ENCODE measurements at places on chromosomes 5 and 9. TPM values are rescaled to one million over a fixed set of nuclear protein-coding genes. Genes with fewer than 3 reads are reported as not detected.

DNA sequence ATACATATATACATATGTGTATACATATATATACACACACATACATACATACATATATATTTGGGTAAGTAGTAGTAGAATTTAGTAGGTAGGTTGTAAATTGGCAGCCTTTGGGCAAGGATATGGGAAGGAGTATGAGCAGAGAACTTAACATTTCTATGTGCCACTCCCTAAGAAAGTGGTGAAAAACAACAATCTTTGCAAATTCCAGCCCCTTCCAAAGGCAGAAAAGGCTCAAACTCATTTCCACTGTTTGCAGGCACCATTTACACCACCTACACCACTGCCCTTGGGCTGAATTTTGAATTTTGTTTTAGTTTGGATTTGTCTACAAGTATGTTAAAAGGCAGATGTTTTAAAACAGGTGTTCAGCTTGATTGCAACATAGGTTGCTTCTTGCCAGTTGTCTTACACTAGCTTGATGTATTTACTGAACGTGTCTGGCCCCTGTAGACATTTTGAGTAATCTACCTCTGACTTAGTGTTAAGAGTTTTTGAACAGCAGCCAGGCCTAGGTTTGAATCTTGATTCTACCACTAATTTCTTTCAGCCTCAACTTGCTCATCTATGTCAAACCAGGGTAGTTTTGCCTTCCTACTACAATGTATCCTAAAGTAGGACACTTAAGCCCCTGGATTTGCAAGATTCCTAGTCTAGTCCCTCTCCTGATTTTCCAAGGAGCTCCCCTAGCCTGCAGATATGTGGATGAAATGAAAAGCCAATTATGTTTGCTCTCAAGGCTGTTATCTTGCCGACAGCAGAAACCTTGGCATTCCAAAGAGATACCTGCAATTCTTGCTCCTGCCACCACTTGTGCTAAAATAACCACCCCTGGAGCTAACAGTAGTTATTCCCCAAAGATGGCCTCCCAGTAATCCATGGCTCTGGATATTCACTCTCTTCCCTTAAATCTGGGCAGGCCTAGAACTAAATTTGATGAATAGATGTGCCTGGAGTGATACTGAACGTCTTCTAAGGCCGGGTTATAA is 156.2 kb upstream of the SLC44A1 start:
- no peaks in the 10 kb centered on the region for H3K4me1 ChIP-seq
- no peak overlapping the region for H3K4me3 ChIP-seq
- no peaks in the 10 kb centered on the region for H3K36me3 ChIP-seq
- no peak overlapping the region for H3K27ac ChIP-seq

DNA sequence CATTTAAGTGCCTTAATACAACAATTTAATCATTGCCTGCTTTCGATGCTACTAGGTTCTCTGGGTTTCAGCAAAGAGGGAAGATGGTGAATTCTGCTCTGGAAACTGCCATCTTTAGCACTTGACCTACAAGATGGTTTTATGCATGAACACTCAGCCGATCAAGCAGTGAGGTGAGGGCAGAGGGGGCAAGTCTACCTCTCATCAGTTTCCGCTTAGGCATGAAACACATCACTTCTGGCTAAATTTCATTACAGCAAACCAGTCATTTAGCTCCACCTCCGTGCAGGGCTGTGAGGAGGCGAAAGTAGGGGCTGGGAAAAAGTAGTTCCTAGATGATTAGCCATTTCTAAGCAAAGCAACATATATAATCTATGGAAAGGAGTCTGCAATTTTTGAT is 1018.0 kb downstream of the CDH18 start:
- DNase-seq, result no peak
- H3K4me1 ChIP-seq, result no peaks in the 10 kb centered on the region
- no peaks in the 10 kb centered on the region for H3K27me3 ChIP-seq
- H3K4me3 ChIP-seq, result no peak overlapping the region

GRCh38 chr9:124205686-124206352 is 51.9 kb upstream of the NEK6 start:
- no peak overlapping the region for H3K4me3 ChIP-seq
- peaks cover 72% of the 10 kb centered on the region for H3K4me1 ChIP-seq
- DNase-seq, result no peak
- peaks cover 2% of the 10 kb centered on the region for H3K36me3 ChIP-seq
- H3K27ac ChIP-seq, result no peak overlapping the region
- peaks cover 5% of the 10 kb centered on the region for H3K27me3 ChIP-seq

ZFP2 gene
- not detected for total RNA-seq

- H3K27me3 ChIP-seq, result no peaks in the 10 kb centered on the region
- H3K4me3 ChIP-seq, result no peak overlapping the region
- H3K4me1 ChIP-seq, result no peaks in the 10 kb centered on the region
- no peak overlapping the region for H3K27ac ChIP-seq
- H3K36me3 ChIP-seq, result no peaks in the 10 kb centered on the region
Observed at GRCh38 chr5:153719324-153719723, 228.9 kb downstream of the GRIA1 start.

DMRT3 gene
- total RNA-seq, result not detected

PDCD1LG2 gene
- total RNA-seq, result 1.5 TPM

- H3K36me3 ChIP-seq, result no peaks in the 10 kb centered on the region
- no peak overlapping the region for H3K27ac ChIP-seq
- H3K27me3 ChIP-seq, result no peaks in the 10 kb centered on the region
- no peak overlapping the region for H3K4me3 ChIP-seq
- H3K4me1 ChIP-seq, result no peaks in the 10 kb centered on the region
Observed at GRCh38 chr5:146595088-146595487, 79.1 kb upstream of the GPR151 start.

- peaks cover 38% of the 10 kb centered on the region for H3K36me3 ChIP-seq
- H3K27me3 ChIP-seq, result no peaks in the 10 kb centered on the region
- H3K27ac ChIP-seq, result no peak overlapping the region
- H3K4me1 ChIP-seq, result peaks cover 18% of the 10 kb centered on the region
- DNase-seq, result no peak
- H3K4me3 ChIP-seq, result no peak overlapping the region
Observed at GRCh38 chr5:80809451-80809850, 150.7 kb upstream of the RASGRF2 start.

SLC6A19 gene
- total RNA-seq, result not detected

NFIB gene
- total RNA-seq, result not detected

ANKRD34B gene
- not detected for total RNA-seq

GRCh38 chr5:42241636-42242035 is 181.6 kb upstream of the GHR start:
- H3K4me3 ChIP-seq, result no peak overlapping the region
- H3K27ac ChIP-seq, result no peak overlapping the region
- no peaks in the 10 kb centered on the region for H3K36me3 ChIP-seq

DNA sequence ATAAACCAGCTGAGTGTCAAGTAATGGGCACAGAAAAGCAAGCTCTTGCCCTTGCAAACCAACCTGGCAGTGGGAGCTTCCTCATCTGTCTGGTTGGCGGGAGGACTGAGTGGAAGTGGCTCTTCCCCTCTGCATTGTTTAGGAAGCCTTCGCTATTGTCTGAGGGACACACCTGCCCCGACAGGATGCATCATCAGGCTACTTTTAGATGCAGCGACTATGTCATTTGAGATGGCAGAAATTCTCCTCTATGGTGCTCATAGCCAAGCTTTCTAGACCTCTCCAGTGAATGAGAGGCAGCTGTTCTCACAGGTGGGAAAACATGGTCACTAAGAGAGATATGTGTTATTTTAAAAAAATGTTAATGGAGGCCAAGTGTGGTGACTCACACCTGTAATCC is 104.0 kb downstream of the DOCK8 start:
- H3K27me3 ChIP-seq, result no peaks in the 10 kb centered on the region
- no peak overlapping the region for H3K27ac ChIP-seq
- DNase-seq, result no peak
- no peaks in the 10 kb centered on the region for H3K4me1 ChIP-seq
- H3K4me3 ChIP-seq, result no peak overlapping the region
- H3K36me3 ChIP-seq, result peaks cover 56% of the 10 kb centered on the region

DNA sequence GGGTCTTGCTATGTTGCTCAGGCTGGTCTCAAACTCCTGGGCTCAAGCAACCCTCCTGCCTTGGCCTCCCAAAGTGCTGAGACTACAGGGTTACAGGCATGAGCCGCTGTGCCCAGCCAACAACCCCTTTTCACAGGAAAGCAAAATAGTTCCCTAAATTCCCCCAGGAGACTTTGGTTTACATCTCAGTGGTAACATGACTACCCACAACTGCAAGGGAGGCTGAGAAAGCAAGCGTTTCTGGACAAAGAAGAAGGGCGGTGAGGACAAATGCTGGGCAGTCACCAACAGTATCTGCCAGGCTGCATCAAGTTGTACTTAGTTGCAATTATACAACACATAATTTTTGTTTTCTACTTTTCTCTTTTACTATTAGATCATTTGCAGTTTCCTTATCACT is 7.4 kb upstream of the ADGRD2 start:
- H3K4me3 ChIP-seq, result no peak overlapping the region
- no peak for DNase-seq
- no peaks in the 10 kb centered on the region for H3K36me3 ChIP-seq
- H3K4me1 ChIP-seq, result no peaks in the 10 kb centered on the region
- H3K27me3 ChIP-seq, result peaks cover 40% of the 10 kb centered on the region
- H3K27ac ChIP-seq, result no peak overlapping the region

FRRS1L gene
- not detected for total RNA-seq

CSF1R gene
- total RNA-seq, result not detected

LVRN gene
- total RNA-seq, result 0.09 TPM

DNA sequence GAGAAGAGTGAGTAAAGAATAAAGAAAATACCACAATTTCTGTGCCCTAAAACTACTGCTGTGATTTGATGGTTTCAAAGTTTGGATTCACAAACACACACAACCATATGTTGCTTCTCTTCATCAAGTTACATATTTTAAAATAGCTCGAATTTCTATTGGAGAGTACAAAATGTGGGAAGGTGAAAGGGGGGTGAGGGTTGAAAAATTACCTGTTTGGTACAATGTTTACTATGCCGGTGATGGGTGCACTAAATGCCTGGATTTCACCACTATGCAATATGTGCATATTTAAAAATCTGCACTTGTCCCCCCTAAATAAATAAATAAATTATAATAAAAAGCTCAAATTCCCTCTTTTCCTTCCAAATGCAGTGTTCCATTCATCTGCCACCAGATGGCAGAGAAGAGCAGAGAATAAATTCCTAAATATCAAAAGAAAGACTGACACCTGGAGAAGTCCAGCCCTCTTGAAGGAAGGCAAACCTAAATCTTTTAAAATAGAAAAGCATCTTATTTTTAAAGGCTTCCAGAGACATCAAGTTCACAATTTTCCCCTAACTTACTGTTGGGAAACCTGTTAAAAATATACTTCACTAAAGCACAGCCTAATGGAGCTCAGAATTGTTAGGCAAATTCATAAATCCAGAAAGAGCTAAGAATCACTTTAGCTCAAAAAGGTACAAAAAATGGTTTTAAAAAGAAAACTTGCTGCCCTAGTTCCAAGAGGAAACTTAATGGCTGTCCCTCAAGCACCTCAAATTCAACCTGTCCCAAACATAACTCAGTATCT is 24.8 kb upstream of the HNRNPA0 start:
- H3K36me3 ChIP-seq, result no peaks in the 10 kb centered on the region
- H3K4me1 ChIP-seq, result no peaks in the 10 kb centered on the region
- no peak overlapping the region for H3K4me3 ChIP-seq
- no peak for DNase-seq

- no peaks in the 10 kb centered on the region for H3K27me3 ChIP-seq
- DNase-seq, result no peak
- peak overlapping the region; percentile 88 for H3K4me3 ChIP-seq
- peaks cover 12% of the 10 kb centered on the region for H3K36me3 ChIP-seq
- H3K4me1 ChIP-seq, result peaks cover 50% of the 10 kb centered on the region
Observed at GRCh38 chr9:136543830-136544547, 1.9 kb downstream of the NOTCH1 start.

- no peak for DNase-seq
- peaks cover 13% of the 10 kb centered on the region for H3K4me1 ChIP-seq
- peak overlapping the region; percentile 59 for H3K4me3 ChIP-seq
Observed at GRCh38 chr9:88075966-88076285, 62.3 kb downstream of the SPATA31C2 start.

Measured in activated CD8-positive, alpha-beta memory T cell treated with anti-CD3 and anti-CD28 coated beads, Interleukin-2, amount 10 ng/mL, durations not matched to agents 7 days and 5 days (primary cell).